ENCODE measurements at places on chromosomes 4 and X.

- no peak for DNase-seq
Observed at GRCh38 chrX:44152852-44153251, 179.7 kb upstream of the NDP start.

DNA sequence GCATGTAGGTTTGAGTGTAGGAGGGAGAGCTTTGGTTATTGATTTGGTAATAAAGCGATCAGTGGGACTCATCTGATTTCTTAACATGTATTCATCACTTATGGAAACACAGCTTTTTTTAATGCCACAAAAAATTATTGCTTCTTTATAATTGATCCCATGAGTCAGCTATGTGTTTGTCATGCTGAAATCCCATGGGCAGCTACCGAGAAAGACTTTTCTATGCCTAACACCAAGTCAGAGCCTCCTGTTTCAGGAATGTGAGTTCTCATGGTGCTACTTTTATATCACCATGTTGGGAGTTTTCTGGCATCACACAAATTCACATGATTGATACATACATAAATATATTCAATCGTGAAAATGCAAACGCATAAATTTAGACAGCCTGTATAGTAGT lies 165.7 kb downstream of the RAPGEF2 start:
- no peak for DNase-seq

- peak; percentile 27 for DNase-seq
Observed at GRCh38 chr4:139524062-139524631, 31.9 kb downstream of the SETD7 start.

DNA sequence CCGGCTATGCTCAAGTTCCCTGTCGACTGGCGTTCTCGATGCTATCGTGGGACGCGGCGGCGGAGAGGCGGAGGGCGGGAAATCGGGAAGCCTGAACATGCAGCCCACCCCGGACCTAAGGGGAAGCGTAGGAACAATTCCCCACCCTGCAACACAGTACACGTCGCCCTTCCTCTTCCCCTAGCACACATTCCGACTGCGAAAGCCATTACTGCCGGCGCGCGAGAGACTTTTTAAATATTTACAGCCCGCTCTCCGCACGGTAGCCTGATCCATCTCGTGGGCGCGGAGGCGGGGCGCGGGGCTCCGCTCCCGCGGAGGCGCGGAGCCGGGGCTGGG lies 48.1 kb upstream of the BCOR start:
- no peak for DNase-seq

DNA sequence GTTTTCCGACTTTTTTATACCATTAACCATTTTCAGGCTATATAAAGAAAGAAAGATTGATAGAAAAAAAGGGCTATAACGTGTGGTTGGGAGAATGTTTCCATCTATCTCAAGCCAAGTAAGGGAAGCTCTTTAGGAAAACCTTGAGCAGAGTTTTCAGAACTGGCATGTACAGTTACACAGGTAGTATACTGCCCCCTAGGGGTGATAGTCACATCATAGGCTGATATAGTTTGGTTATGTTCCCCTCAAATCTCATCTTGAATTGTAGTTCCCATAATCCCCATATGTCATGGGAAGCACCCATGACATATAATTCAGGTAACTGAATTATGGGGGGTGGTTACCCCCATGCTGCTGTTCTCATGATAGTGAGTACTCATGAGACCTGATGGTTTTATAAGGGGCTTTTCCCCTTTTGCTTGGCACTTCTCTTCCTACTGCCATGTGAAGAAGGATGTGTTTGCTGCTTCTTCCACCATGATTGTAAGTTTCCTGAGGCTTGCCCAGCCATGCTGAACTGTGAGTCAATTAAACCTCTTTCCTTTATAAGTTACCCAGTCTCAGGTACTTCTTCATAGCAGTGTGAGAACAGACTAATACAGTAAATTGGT lies 186.8 kb downstream of the TMA16 start:
- peak; percentile 64 for DNase-seq

- no peak for DNase-seq
Observed at GRCh38 chrX:9055354-9055753, 21.4 kb upstream of the FAM9B start.

DNA sequence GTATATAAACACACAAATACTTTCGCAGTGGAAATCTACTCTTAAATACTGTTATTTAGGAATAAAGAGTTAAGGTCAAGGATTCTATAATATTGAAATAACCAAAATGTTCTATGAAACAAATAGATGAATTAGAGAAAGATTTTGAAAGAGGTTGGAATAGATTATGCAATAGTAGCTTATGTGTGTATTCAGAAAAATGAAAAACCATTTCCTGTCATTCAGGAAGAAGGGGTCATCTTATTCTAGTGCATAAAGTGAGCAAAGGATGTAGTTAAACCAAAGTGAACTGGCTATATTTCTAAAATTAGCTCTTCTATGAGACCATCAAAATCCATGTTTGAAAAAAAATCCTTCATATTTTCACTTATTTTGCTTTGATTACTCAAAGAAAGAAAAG lies 30.0 kb upstream of the MYOZ2 start:
- DNase-seq = no peak

DNA sequence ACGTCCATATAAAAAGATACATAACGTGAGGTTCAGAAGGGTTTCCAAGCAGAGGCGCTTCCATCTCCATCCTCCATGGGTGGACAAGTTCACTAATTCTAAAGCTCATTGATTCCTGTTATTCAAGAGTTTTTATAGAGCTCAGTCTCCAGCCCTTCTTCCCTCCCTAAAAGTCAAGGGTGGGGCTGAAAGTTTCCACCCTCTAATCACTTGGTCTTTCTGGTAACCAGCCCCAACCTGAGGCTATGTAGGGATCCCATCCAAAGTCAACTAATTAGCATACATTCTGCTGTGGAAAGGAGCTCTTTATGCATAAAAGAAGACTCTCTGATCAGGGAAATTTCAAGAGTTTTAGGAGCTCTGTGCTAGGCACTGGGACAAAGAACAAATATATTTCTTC lies 46.9 kb upstream of the VEGFC start:
- no peak for DNase-seq

GRCh38 chr4:25943312-25943711 lies 29.3 kb downstream of the SMIM20 start:
- DNase-seq = no peak
